ENCODE measurements at places on chromosomes 4 and X. TPM values are rescaled to one million over a fixed set of nuclear protein-coding genes. Genes with fewer than 3 reads are reported as not detected.
A peak's percentile ranks its signal among the peaks of the same experiment; 100 is the strongest.

Gene SCARB2
- polyA plus RNA-seq: 36.8 TPM

DNA sequence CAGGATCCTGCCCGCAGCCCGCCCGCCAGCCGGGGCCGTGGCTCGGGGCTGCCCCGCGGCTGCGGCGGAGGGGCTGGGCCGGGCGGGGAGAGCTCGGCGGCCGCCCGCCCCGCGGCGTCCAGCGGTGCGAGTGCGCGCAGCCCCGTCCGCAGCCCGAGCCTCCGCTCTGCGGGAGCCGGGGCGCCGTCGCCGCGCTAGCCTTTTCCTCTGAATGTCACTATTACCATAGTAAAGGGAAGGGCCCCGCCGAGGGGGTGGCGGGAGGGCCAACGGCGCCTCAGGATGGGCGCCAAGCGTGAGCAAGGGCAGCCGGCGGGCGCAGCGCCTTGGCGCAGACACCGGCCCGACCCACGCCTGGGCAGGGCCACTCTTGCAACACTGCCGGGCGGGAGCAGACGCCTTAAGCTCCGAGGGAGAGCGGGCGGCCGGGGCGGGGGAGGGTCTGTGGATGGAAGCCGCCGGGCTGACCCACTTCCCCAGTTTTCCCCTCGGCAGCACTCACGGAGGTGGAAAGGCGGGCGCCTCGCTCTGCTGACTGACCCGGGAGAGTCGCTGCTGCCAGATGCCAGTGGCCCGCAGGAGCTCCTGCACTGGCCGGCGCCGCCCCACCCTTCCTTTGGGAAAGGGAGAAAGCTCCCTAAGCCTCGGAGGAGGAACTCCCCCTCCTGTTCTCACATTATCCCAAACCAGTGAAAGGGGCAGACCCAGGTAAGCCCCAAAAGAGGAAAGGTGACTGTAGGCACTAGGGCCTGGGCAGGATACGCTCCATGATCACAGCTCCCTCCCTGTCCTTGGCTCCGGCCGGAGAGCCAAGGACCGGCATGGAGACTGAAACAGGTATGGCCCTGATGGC, 329.4 kb downstream of the HNRNPD start:
- peak; percentile 19 for DNase-seq

- no peak for DNase-seq
Measured at GRCh38 chr4:64248186-64248585, 161.1 kb downstream of the TECRL start.

DNA sequence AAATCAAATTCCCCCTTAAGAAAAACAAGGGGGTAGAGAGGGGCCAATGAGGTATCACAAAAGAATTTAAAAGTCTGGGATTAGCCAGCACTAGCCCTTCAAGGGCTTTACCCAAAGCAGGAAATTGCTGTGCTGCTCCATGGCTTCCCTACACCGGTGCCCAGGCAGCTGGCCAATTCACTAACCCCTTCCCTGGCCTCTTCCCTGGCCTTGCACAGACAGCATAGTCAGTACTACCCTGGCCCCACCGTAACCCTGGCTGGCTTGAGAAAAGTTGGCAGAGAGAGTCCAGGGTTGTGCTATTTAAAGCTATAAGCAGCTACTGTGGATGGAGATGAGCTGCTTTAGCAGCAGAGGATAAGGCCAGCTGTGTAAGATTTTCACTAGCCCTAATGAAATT, 43.1 kb downstream of the ADAMTS3 start:
- no peak for DNase-seq

DNA sequence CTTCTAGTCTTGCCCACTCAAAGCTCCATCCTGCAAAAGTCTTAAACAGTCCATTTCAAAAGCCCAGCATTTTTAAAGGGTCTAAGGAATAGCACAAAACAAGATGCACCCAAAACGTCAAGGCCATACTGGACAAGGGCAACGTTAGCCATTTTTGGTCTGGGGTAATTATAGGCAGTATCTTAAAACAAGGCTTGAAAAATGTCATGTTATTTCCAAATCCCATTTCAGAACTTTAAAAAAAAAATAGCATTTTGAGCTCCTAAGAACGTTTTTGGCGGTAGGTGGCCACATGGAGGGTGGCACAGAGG, 584 bp upstream of the TMEM165 start:
- DNase-seq: no peak

DNA sequence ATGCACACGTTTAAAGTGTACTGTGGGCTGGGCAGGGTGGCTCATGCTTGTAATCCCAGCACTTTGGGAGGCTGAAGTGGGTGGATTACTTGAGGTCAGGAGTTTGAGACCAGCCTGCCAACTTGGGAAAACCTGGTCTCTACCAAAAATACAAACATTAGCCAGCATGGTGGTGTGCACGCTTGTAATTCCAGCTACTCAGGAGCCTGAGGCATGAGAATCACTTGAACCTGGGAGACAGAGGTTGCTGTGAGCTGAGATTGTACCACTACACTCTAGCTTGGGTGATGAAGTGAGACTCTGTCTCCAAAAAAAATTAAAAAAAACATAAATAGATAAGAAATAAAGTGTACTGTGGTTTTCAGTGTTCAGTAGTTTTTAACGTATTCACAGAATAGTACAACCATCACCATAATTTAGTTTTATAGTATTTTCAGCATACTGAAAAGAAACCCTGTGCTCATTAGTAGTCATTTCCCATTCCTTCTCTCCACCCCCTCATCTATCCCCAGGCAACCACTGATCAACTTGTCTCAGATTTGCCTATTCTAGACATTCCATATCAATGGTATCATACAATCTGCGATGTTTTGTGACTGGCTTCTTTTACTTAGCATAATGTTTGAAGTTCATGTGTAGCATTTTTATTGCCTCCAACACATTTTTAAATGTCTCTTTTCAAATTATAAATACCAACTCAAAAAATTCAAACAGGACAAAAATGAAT, 19.1 kb downstream of the SLAIN2 start:
- DNase-seq: no peak

- DNase-seq: no peak
Measured at GRCh38 chr4:120051253-120051652, 15.4 kb downstream of the MAD2L1 start.

DNA sequence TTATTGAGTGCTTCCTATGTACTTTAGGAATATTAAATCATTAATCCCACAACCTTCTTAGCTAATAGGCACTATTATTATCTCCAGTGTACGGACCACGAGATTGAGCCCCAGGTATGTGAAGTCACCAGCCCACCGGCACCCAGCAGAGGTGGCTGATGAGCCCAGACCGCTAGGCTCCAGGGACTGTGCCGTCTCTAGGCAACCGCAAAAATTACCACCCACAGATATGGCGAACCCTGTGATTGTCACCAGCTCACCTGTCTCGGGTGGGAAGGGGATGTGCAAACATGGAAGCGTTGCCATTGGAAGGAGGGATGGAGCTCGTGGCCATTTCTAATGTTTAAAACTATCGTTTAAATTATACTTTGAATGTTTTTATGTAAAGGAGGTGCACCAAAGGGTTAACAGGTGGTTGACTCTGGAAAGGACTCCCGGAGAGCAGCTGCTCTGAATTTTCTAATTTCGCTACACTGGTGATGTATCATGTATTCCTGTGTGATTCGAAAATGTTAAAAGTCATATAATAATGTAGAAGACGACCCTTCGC, 21.0 kb upstream of the JAKMIP1 start:
- no peak for DNase-seq

GRCh38 chr4:183838987-183839712, 66.0 kb upstream of the STOX2 start:
- DNase-seq: no peak

Gene CTAG1A
- polyA plus RNA-seq: not detected

Gene GASK1B
- polyA plus RNA-seq: 82.2 TPM

DNA sequence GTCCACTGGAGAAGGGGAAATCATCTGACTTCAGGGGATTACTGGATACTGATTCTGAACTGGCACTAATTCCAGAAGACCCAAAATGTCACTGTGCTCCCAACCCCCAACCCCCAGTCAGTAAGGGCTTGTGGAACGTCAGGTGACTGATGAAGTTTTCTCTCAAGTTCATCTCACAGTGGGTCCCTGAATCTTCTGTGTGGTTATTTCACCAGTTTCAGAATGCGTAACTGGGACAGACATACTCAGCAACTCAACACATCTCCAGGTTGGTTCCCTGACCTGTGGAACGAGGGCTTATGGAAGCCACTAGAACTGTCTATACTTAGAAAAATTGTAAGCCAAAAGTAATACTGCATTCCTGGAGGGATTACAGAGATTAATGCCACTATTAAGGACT, 45.3 kb downstream of the DDX60L start:
- no peak for DNase-seq

Gene SPANXN4
- not detected for polyA plus RNA-seq

GRCh38 chr4:128810331-128810870, 901 bp downstream of the JADE1 start:
- DNase-seq: no peak

Gene ADAD1
- polyA plus RNA-seq: not detected

DNA sequence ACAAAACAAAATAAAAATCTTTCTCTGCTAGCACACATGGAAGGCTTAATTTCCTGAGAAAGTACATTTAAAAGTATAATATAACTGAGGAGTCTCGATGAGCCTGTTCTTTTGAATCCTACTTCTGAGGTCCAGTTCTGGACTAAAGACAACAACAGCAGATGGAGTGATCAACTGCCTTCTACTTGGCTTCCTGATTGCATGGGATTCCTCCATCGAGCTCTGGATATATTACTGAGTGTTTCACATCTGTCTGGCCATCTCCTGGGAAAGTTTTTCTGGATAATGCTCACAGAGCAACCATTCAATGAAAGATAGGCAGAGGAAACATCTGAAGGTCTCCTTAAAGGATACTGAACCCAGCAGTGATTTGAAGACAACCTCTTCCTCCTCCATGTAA, 42.6 kb downstream of the KDR start:
- DNase-seq: no peak

All from CD14-positive monocyte (primary cell).